Heart right ventricle (tissue), 16 donors: ENCODE measurements at places on chromosomes 11 and 22. TPM values are rescaled to one million over a fixed set of nuclear protein-coding genes. Genes with fewer than 3 reads are reported as not detected.

- no peak for DNase-seq
Observed at GRCh38 chr11:83034673-83035014, 37.1 kb downstream of the RAB30 start.

- DNase-seq, result no peak
Observed at GRCh38 chr11:75040167-75040770, 51.5 kb downstream of the NEU3 start.

GRCh38 chr22:39727541-39727940 lies 157.0 kb downstream of the CACNA1I start:
- DNase-seq, result no peak

LRRN4CL gene
- polyA plus RNA-seq, result 1.9 TPM

GRCh38 chr22:27086080-27087044 lies 429.0 kb downstream of the MIAT start:
- no peak for DNase-seq

DNA sequence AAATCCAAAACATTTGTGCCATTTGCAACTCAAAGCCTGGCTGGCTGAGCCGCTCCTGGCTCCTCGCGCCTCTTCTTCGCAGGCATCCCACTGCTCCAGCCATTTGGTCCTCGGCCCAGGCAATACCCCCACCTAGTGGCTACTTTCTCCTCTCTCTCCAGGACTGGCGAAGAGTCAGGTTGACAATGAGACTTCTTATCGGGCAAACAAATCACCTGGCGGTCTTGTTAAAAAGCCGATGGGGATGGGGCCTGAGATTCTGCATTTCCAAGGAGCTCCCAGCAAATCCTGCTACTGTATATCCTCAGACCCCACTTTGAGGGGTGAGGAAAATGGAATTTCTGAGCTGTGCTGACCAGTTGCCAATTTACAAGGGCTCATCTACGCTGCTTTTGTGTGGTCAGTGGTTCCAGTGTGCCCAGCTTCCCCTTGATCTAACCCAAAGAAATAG lies 89.0 kb downstream of the ISX start:
- peak; percentile 31 for DNase-seq

DNA sequence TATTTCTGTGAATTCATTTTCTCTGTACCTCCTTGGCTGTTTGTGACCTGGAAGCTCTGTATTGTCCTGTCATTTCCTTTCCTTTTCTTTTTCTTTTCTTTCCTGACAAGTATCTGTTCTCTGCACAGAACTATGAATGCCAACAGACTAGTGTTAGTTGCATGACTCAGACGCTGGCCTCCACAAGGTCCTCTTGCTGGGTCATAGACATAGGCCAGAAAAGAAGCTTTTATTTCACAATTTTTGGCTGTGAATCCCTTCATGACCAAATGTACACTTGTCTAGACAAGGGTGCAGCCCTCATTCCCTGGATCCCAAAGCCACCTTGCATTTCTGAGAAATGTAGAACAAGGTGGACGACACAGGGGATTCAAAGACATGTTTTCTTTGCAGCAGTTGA lies 104.1 kb upstream of the MTNR1B start:
- DNase-seq, result peak; percentile 14

DNA sequence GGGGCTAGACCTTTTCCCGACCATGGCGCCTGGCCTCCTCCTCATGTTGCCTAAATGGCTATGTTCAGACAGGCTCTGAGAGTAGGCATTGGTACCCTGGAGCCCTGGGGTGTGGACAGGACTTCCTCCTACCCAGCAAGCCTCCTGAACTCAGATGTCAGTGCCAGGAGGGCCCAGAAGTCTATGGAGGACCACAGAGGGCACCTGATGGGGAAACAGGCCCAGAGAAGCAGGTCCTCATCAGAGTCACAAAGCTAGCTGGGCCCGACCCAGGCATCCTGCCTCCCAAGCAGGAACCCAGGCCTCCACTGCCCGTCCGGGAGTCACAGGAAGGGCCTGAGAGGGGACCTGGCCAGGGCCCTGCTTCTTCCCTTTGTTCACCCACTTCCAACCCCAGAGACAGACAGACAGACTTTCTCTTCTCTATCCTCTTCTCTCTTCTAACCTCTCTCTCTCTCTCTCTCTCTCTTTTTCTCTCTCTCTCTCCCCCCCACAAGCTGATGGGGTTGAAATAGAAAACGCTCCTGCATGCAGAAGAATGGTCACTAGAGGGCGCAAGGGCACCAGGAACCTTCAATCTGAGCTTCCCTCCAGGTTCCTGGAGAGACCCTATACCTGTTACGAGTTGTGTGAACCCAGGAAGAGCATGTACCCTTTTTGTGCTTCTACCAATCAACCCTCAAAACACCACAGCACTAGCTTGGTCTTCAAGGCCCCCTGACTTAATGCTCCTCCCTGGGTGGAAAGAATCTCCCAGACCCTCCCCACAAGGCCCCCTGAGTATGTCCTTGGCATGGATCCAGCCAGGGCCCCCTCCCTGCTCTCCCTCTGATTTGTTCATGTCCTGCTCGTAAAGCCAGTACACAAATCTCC lies 27.1 kb downstream of the ARAP1 start:
- DNase-seq, result peak; percentile 78

TSPAN18 gene
- polyA plus RNA-seq, result 37.7 TPM

GRCh38 chr22:35393116-35394010 lies 6.6 kb upstream of the MCM5 start:
- DNase-seq, result no peak
